Subcutaneous adipose tissue (tissue), 4 donors: ENCODE measurements at places on chromosomes 2 and 18. TPM values are rescaled to one million over a fixed set of nuclear protein-coding genes. Genes with fewer than 3 reads are reported as not detected.

The FBLN7 gene
- 13.0 TPM for total RNA-seq

The NETO1 gene
- total RNA-seq: 2.4 TPM

The TMEM247 gene
- not detected for total RNA-seq

The KRCC1 gene
- 35.7 TPM for total RNA-seq

The SPATA3 gene
- total RNA-seq: not detected
